ENCODE measurements at places on chromosomes 6 and 20.
A peak's percentile ranks its signal among the peaks of the same experiment; 100 is the strongest.

DNA sequence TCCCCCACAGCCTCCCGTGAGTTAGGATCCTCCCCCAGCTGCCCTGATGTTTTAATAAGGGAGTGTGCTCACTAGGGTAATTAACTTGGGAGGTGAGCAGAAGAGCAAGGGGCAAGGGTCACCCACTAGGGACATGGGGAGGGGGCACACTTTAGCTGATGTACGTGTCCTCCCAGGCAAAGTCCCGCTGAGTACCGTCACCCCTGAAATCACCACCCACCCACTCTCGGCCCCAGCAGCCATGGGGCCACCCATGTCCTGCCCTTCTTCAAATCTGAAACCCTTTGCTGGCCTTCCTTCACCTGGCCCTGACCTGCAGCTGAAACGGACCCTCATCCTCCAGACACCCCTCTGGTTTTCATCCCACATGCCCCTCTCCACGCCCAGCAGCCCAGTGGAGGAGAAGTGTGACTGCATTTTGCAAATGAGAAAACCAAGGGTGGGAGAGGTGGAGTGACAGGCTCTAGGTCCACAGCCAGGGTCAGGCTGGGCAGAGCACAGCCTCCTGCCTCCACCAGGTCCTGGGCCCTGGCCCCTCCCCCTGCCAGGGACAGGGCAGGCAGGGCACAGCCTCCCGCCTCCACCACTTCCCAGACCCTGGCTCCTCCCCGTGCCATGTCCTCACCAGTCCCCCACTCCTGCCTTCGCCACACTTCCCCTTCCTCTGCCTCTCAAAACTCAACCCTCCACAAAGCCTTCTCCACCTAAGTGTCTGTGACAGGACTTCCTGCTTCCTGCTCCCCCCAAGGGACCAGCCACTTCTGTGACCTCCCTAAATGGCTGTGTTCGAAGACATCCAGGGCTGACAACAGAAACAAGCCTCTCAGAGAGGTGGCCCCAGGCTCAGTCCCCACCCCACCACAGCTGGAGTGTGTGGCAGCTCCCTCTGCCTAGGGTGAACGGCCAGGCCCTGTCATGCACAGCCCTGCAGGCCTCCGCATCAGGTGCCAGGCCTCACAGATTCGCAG lies 15.1 kb downstream of the ACSS1 start:
- peak; percentile 71 for DNase-seq

DNA sequence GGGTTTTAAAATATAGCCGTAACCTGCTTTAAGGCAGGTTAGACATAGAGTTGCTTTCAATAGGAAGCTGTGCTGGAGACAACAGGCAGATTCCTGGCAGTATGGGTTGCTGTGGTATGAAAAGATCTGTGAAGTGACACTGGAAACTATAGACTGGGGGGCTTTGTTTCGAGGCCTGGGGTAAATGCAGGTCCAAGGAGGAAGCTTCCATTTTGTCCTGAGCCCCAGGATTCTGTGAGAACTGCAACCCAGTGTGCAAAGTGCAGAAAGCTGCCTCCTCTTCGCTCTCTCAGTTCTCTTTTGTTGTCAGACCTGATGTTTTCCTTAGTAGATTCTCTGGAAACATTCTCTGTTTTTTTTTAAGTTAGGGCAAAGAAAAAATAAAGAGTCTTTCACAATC lies 86.9 kb downstream of the LYRM4 start:
- DNase-seq, result no peak

DNA sequence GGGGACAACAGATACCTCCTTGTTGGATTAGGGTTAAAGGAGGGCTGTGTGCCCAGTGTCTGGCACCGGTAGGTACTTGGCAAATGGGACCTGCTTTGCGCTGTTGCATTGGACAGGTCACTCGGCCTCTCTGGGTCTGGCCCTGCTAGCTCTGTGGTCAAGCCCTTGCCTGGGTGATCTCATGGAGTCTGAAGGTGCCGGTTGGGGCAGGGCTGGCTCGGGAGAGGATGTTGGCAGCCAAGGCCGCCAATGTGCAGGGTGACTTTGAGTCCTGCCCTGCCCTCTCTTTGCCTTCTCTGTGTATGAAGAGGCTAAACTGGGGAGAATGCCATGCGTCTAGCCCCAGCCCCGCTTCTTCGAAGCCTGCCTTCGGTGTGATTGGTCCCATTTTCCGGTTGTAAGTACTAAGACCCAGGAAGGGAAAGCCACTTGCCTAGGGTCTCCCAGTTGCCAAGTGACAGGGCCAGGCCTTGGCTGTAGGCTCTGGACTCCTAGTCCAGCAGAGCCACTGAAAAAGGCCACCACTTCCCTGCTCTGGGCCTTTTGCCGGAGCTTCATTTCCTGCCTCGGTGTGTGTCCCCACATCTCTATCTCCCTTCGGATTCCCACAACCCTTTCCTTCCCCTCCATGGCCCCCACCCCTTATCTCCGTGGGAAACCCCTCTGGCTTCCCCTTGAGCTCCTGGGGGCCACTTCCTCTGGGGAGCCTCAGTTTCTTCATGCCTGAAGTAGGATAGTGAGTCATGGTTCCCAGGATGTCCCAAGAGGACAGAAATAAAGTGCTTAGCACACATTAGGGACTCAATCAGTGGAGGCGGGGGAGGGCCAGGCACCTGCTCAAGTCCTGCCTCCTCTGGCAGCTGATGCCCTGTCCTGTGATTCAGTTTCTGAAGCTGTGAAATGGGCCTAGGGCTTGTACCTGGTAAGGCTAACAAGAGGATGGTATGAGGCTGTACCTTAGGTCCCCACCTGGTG lies 3.9 kb downstream of the SRC start:
- no peak for DNase-seq

DNA sequence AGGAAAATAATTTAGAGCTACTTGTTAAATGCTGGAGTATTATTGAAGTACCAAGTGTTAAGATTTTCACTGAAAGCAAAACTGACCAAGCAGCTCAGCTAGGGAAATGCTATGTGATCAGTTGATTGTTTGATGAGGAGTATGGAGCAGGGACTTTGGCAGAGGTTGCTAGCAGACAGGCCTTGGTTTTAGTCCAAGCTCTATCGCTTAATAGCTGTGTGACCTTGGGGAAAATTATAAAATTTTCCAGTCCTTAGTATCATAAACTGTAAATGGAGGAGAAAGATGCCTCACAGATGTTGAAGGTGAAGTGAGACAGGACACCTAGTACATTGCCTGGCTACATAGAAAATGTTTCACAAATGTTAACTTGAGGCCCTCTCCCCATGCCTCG lies 136.6 kb downstream of the MTHFD1L start:
- no peak for DNase-seq

All from CD4-positive, alpha-beta T cell treated with Interleukin-17A for 4 hours (primary cell).